ENCODE measurements at places on chromosomes 1 and 21.
A peak's percentile ranks its signal among the peaks of the same experiment; 100 is the strongest.

GRCh38 chr1:90486134-90486824 is 230.8 kb downstream of the BARHL2 start:
- no peak for DNase-seq

DNA sequence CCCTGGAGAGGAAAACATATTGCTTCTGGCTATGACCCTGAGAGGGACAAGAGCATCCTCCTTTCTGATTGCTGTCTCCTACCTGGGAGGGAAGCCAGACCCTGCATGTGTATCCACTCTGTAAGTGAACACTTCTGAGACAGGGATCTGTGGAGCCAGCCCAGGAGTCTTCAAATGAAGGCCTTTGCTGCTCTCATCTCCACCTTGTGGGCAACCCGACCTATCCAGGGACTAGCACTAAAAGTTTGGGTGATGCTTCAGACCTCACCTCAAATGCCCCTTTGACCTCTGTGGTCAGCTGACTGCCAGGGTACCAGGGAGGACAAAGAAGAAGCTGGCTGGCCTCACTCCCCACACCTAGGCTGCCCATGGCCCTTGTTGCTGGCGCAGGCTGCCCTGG is 64.7 kb downstream of the KCND3 start:
- no peak for DNase-seq

DNA sequence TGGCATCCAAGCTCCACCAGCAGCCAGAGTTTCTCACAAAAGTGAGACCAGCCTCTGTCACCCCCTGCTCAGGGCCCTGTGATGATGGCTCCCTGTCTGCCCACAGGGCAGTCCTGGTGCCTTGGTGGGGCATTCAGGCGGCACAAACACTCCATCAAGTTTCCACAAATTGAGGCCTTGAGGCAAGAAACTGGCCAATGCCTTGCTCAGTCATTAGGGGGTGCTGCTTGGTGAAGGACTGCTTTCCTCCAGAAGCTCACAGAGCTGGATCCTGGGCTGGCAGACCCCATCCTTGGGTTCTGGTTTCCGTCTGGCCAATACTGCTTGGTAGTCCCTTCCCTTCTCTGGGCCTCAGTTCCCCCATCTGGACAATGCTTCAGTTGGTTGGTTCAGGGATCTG is 12.5 kb upstream of the AHDC1 start:
- DNase-seq: no peak

GRCh38 chr1:30707412-30708360 is 15.7 kb downstream of the MATN1 start:
- DNase-seq: peak; percentile 34

DNA sequence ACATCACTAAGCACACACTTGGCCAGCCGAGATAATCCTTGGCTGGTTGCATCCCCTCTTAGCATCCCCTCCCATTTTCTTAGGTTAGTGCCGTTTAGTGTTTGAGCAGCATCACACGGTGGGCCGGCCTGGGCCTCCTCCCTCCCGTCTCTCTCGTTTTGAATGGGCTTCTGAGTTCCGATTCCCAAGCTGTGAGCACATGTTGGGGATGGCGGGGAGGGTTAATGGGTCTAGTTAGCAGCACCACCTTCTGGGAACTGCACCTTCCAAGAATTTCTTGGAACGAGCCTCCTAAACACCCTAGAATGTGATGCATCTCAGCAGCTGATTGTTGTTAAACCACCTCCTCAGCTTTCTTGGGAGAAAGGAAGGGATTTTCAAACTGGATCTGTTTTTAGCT is 73.3 kb downstream of the CNIH3 start:
- DNase-seq: no peak

- DNase-seq: no peak
Observed at GRCh38 chr1:17831597-17831996, 76.5 kb downstream of the ACTL8 start.

DNA sequence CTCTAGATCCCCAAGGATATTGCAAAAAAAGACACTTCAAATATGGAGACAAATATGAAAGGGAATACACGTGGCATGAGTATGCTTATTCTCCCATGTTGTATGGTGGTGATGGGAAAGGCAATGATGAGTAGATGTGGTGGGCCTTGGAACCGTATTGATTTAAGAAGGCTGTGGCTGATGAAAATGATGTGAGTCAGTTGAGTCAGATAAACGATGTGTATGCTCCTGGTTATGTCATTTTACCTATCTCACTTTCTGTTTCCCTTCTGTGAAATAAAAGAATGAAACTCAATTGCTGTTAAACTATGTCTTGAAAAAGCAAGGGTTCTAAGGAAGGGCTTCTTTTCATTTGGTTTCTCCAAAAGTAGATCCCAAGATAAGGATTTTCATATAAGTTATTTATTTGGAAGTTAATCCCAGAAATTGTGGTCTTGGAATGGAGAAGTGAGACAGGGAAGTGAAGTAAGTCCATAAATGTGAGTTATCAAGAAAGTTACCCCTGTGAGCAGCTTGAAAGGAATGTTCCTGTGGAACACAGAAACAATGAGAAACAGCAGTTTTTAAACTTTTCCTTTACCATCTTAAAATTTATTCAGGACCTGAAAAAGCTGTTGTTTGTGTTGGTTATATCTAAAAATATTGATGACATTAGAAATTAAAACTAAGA is 292.0 kb downstream of the DUSP10 start:
- DNase-seq: no peak

DNA sequence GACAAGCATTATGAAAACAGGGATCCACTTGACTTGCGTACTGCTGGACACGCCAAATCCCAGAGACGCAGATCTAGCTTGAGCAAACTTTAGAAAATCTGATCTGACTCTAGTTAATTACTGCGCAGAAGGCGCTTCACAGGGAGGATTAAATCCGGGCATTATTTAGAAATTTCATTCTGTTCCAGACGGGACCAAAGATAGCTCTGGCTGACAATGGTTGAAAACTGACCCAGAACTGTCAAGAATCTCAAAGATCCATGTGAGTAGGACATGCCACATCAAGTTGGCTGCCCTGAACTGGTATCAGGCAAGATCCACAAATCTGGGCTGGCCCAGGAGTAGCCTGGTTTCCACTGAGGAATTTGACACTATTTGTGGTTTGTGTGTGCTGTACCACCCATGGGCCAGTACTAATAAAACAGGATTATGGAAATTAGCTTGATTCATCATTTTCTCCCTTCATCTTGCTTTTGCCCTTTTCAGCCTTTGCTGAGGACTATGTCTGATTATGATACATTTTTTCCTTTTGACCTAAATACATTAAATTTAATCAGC is 171.0 kb downstream of the VAV3 start:
- no peak for DNase-seq

- no peak for DNase-seq
Observed at GRCh38 chr1:44609412-44609767, 64.9 kb downstream of the TMEM53 start.

GRCh38 chr1:203673550-203674411 is 47.1 kb downstream of the ATP2B4 start:
- DNase-seq: peak; percentile 32

DNA sequence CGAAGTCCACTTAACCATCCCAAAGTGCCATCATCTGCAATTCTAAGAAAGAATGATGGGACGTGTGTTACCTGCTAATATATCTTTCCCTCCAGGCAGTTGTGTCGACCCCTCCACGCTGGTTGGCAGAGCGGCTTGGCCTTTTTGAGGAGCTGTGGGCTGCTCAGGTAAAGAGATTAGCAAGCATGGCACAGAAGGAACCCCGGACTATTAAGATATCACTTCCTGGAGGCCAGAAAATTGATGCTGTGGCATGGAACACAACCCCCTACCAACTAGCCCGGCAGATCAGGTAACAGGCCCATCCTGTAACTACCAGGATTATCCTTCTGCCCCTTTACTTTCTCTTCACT is 520 bp downstream of the TARS2 start:
- no peak for DNase-seq

GRCh38 chr1:65894738-65895605 is 102.3 kb downstream of the PDE4B start:
- DNase-seq: no peak

GRCh38 chr21:29496337-29496736 is 197.6 kb downstream of the BACH1 start:
- DNase-seq: no peak

- no peak for DNase-seq
Observed at GRCh38 chr1:24564695-24565094, 8.8 kb downstream of the NCMAP start.

DNA sequence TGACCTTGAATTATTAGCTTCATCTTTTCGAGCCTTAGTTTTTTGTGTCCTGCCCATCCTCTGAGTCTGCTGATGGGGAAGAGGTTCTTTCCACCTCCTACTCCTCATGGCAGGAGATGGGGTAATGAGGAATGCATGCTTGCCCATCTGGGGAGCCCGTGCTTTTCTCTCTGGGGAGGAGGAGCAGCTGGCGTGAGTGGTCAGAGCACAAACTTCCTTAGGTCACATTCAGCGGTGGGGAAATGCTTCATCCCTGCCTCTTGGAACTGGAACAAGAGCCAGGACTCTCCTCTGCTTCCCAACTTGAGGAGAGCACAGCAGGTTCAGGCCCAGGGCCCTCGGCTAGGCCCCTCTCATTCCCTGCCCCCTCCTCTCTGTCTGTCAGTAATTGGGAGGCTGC is 155.0 kb downstream of the PCNX2 start:
- no peak for DNase-seq

GRCh38 chr21:36864974-36865373 is 101.5 kb downstream of the HLCS start:
- no peak for DNase-seq

DNA sequence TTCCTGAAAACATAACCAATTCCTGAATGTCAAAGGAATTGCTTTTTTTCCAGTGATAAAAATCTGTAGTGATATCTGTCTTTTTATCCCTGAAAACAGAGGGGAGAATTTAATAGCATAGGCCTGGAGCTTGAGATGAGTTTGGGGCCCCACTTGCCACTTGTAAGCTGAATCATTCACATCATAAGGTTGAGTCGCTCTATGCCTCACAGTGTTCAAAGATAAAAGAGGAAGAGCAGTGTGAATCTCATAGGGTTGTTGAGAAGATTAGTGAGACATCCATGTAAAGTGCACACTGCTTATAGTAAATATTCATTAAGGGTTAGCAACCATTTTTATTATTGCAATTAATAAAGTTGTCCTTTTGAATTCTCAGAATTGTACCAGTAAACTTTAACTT is 271.3 kb downstream of the DNM3 start:
- DNase-seq: no peak
